ENCODE measurements at places on chromosomes 3 and 15.

DNA sequence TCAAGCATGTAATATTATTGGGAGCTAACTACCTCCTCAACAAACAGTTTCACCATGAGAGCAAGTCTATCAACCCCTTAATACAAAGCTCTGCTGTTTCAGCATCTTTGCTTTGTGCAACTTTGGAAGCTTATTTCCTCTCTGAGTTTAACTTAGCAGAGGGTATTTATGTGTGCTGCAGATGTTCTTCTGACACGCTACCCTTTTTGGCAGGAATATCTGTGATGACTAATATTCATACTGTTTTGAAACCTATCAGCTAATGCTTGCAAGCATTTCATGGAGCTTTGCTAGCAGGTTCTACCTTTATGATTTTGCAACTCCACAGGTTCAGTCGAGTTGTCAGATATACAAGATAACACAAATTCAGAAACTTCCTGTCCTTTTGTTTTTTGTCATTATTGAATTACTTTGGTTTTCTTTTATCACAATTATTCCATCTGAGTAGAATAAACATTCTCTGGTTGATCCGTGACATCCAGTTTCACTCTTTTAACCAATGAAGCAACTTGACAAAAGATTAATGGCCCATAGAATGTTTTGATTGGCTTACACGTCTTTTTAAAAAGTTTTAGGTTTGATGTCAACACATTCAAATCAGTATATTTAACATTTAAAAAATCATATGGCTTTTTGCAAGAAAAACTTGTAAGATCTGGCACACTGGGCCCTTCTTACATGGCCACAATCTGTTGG is 1.7 kb upstream of the SLC9A9 start:
- DNase-seq: peak; percentile 65

GRCh38 chr3:5055357-5056110 is 66.6 kb upstream of the ARL8B start:
- no peak for DNase-seq

- DNase-seq: no peak
Measured at GRCh38 chr15:57559875-57560274, 31.8 kb upstream of the MYZAP start.

GRCh38 chr3:40009991-40010390 is 200.6 kb downstream of the MYRIP start:
- DNase-seq: no peak

DNA sequence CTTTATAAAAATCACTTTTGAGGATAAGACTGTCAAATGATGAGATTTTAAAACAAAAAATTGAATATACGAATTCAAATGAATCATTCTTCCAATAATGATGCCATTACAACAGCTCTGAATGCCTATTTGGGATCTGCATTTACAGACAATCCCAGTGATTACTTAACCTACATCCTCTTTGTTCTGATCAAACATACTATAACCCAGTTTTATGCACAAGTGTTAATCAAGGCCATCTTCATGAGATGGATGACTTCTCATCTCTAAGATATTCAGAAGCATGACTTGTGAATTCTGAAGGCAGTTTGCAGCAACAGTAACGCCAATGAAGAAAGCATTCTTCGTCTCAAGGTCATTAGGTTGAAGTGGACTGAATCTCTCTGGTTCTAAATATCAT is 90.3 kb upstream of the MEX3B start:
- DNase-seq: no peak

DNA sequence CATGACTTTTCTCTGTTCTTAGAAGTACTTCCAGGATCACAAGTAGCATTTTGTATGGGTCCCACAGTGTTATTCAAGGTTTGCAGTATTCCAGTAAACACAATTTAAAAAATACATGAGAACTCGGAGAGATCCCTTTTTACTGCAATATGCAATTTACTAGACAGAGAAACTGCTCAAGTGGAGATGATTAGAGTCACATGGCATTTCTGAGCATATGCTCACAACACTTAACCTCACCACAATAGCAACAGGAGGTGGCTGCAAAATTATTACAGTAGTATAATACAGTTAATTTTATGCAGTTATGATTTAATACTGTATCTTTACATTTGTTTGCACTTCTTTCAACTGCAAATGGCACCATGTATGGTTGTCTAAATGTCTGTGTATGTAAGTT is 87.5 kb downstream of the PIK3CB start:
- no peak for DNase-seq

GRCh38 chr3:156816794-156817645 is 9.1 kb upstream of the LEKR1 start:
- peak; percentile 62 for DNase-seq

GRCh38 chr3:30231277-30232141 is 374.9 kb upstream of the TGFBR2 start:
- DNase-seq: peak; percentile 84

Data from GM04503 (cell line).